ENCODE measurements at places on chromosomes 6 and 20.

GRCh38 chr20:49808753-49809152, 3.9 kb upstream of the SLC9A8 start:
- DNase-seq: no peak

DNA sequence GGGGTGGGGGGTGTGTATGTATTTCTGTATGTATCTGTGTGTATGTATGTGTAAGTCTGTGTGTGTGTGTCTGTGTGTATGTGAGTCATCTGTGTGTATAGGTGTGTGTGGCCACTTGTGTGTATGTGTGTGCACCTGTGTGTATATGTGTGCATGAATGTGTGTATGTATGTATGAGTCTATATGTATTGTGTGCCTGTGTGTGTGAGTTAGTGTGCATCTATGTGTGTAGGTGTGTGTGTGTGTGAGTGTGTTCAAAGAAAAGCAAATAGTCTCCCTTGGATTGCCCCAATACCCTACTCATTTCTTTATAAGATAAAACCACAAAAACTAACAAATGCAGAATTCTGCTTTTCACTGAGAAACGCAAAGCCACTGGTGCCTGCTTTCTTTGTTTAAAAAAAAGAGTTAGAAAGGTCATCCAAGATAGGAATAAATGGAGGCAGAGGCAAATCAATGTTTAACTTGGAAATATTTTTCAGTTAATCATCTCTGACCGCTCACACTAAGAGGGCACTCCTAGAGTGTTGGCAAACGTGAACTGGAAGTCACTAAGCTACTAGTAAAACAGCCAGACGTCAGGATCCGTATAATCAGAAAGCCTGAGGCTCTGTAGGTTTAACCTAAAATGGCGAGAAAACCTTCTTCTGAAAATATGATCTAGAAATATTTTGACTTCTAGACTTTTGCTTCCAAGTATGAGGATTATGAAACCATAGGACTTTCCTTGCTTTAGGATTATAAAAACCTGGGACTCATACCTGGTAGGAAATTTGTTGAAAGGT, 37.4 kb upstream of the JAG1 start:
- no peak for DNase-seq

- peak; percentile 80 for DNase-seq
Measured at GRCh38 chr6:157906537-157907061, 75.1 kb upstream of the SYNJ2 start.

- DNase-seq: no peak
Measured at GRCh38 chr6:54284161-54284860, 23.9 kb upstream of the TINAG start.

- DNase-seq: no peak
Measured at GRCh38 chr6:45988635-45989034, 27.0 kb downstream of the CLIC5 start.

- DNase-seq: no peak
Measured at GRCh38 chr6:423799-424345, 32.3 kb downstream of the IRF4 start.

DNA sequence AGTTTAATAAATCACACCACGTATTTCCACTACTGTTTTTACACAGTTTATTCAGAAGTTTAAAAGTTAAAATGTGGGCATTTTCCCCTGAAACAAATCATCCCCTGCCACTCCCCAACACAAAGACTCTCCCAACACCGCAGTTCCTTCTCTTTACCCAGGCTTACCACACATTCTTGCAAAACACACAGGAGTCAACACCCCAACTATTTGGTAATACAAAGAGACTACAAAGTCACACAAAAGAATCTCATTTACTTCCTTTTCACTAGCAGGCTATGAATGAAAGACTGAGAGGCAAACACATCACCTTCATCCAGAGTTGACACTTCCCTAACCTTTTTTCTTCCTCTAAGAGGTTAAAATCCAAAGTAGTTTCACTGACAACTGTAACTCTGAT, 51.1 kb downstream of the KCTD20 start:
- DNase-seq: peak; percentile 67

DNA sequence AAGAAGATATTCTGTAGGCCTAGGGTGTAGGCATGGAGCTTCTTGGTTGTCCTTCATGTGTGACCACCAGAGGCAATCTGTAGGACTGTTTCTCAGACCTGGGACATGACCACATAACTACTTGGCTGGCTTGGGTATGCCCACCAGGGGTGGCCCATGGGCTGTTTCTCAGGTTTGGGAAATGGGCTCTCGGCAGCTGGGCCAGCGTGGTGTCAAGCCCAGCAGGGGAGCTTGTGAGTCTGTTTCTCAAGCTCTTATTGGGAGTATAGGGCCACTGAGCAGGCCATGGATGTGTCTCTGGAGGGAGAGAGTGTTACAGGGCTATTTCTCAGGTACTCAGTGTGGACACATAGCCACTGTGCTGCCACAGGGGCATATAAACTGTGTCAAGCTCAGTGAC, 2.5 kb upstream of the SEMG2 start:
- DNase-seq: no peak

Data from hematopoietic multipotent progenitor cell treated with erythropoietin and hydrocortisone succinate and interleukin-3 and kit ligand, for 6 days (in vitro differentiated cells).